ENCODE measurements at places on chromosomes 7 and 10.
A peak's percentile ranks its signal among the peaks of the same experiment; 100 is the strongest.

GRCh38 chr7:44313016-44313415 is 12.4 kb downstream of the CAMK2B start:
- no peaks in the 10 kb centered on the region for H3K36me3 ChIP-seq
- no peaks in the 10 kb centered on the region for H3K4me1 ChIP-seq
- H3K27me3 ChIP-seq = peaks cover 20% of the 10 kb centered on the region
- DNase-seq = no peak

DNA sequence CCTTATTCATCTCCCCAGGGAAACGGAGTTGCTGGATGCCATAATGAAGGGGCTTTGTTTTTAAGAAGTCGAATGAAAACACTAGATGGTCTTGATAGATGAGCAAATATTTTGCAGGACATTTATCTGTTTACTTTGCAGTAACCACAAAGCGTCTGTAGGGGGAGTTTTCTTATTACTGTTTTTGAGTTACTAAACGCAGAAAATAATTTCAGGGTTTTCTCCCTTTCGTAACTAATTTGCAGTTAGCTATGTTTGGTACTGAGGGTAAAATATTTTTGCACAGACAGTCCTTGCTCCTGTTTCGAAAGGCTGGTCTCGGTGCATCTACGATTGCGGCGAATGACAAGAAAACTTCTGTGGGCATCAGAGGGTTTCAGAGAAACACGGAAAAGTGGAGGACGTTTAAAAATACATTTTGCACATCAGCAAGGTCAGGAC is 505.6 kb upstream of the MKI67 start:
- no peak for DNase-seq
- H3K36me3 ChIP-seq = no peaks in the 10 kb centered on the region
- H3K4me1 ChIP-seq = no peaks in the 10 kb centered on the region
- H3K4me3 ChIP-seq = no peak overlapping the region
- no peak overlapping the region for H3K27ac ChIP-seq
- H3K27me3 ChIP-seq = peaks cover 14% of the 10 kb centered on the region

- no peaks in the 10 kb centered on the region for H3K27me3 ChIP-seq
- no peak overlapping the region for H3K4me3 ChIP-seq
- H3K36me3 ChIP-seq = no peaks in the 10 kb centered on the region
- no peaks in the 10 kb centered on the region for H3K4me1 ChIP-seq
- H3K27ac ChIP-seq = no peak overlapping the region
Measured at GRCh38 chr7:47631711-47632110, 49.8 kb upstream of the TNS3 start.

- H3K4me3 ChIP-seq = no peak overlapping the region
- H3K36me3 ChIP-seq = peaks cover 5% of the 10 kb centered on the region
- H3K4me1 ChIP-seq = no peaks in the 10 kb centered on the region
Measured at GRCh38 chr7:102828286-102828685, 79.5 kb downstream of the FAM185A start.

DNA sequence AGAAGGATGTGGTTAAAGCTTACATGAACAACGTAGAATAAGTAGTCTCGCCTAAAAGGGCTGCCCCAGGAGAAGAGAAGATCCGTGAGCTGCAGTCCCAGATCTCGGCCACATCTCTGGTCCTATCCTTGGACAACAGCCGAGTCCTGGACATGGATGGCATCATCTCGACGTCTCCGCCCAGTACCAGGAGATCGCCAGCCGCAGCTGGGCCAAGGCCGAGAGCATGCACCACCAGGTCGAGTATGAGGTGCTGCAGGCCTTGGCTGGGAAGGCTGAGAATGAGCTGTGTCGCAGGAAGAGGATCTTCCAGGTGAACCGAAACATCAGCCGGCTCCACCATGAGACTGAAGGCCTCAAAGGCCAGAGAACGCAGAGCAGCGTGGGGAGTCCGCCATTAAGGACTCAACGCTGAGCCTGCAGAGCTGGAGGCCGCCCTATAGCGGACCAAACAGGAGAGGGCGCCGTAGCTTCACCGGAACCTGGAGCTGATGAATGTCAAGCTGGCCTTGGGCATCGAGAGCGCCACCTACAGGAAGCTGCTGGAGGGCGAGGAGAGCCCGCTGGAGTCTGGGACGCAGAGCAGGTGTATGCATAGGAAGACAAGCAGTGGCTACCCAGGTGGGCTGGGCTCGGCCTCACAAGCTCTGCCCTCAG is 22.2 kb downstream of the LIPK start:
- no peaks in the 10 kb centered on the region for H3K27me3 ChIP-seq
- no peaks in the 10 kb centered on the region for H3K36me3 ChIP-seq
- H3K4me3 ChIP-seq = no peak overlapping the region
- DNase-seq = no peak

GRCh38 chr7:157143788-157144187 is 5.1 kb downstream of the UBE3C start:
- peak overlapping the region; percentile 9 for H3K4me3 ChIP-seq
- peaks cover 53% of the 10 kb centered on the region for H3K4me1 ChIP-seq
- peaks cover 17% of the 10 kb centered on the region for H3K36me3 ChIP-seq
- DNase-seq = no peak
- H3K27me3 ChIP-seq = no peaks in the 10 kb centered on the region

GRCh38 chr7:158532093-158532627 is 55.5 kb downstream of the PTPRN2 start:
- H3K27me3 ChIP-seq = no peaks in the 10 kb centered on the region
- H3K27ac ChIP-seq = no peak overlapping the region
- DNase-seq = no peak
- H3K36me3 ChIP-seq = no peaks in the 10 kb centered on the region

DNA sequence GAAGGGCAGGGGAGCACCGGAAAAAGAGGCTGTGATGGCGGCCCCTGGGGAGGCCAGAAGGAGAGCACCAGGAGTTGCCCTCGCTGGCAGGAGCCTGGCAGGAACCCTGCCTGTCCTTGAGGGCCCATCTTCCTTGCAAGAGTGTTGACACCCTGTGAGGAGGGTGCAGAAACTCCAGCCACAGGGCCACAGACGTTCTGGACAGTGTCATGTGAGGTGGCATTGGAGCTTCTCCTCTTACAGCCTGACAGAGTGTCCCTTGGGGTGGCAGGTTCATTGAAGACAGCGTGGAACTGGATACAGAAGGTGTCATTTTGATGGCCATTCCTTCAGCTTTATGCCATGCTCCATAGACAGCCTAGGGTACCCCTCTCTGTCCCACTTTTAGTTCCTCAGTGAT is 54.2 kb downstream of the RBM20 start:
- H3K27me3 ChIP-seq = peaks cover 37% of the 10 kb centered on the region
- H3K27ac ChIP-seq = no peak overlapping the region
- no peak for DNase-seq
- H3K4me3 ChIP-seq = no peak overlapping the region

DNA sequence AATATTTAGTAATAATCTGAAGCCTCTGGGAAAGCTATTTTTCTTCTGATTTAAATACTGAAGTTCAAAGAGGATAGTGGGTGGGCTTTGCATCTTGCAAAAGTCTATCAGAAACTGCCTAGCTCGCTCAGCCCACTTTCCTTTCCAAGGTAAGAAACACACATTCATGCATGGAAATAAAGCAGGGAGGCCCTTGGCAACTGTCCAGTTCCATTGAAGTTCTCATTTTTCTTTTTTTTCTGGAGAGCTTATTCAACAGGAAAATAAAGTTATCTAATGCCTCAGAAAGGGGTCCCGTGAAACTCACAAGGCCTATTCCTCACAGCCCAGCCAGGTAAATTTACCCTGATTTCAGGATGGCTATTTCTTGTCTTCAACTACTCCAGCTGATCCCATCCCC is 654.9 kb downstream of the KCNMA1 start:
- no peak overlapping the region for H3K27ac ChIP-seq
- no peak overlapping the region for H3K4me3 ChIP-seq
- no peaks in the 10 kb centered on the region for H3K36me3 ChIP-seq
- H3K4me1 ChIP-seq = no peaks in the 10 kb centered on the region
- DNase-seq = no peak

- no peaks in the 10 kb centered on the region for H3K36me3 ChIP-seq
- H3K27ac ChIP-seq = no peak overlapping the region
- no peaks in the 10 kb centered on the region for H3K27me3 ChIP-seq
Measured at GRCh38 chr7:143846692-143847091, 55.3 kb downstream of the TCAF1 start.

DNA sequence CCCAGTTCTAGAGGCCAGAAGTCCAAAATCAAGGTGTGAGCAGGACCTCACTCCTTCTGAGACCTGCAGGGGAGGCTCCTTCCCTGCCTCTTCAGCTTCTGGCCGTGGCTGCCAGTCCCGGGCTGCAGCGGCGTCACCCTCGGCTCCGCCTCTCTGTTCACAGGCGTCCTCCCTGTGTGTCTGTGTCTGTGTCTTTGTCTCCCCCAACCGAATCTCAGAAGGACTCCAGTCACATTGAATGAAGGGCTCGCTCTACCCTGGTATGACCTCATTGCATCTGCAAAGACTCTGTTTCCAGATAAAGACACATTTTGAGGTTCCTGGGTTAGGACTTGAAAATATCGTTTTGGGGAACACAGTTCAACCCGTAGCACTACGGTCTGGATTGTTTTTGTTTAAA is 33.1 kb upstream of the GALNT11 start:
- no peak overlapping the region for H3K27ac ChIP-seq
- H3K36me3 ChIP-seq = no peaks in the 10 kb centered on the region
- H3K4me3 ChIP-seq = no peak overlapping the region
- H3K27me3 ChIP-seq = peaks cover 65% of the 10 kb centered on the region
- peak; percentile 37 for DNase-seq

GRCh38 chr7:103987451-103987850 is 2.0 kb downstream of the RELN start:
- H3K27me3 ChIP-seq = peaks cover 45% of the 10 kb centered on the region
- peaks cover 5% of the 10 kb centered on the region for H3K4me1 ChIP-seq
- no peak for DNase-seq
- no peak overlapping the region for H3K4me3 ChIP-seq

GRCh38 chr10:96856317-96856716 is 24.2 kb downstream of the LCOR start:
- no peak overlapping the region for H3K4me3 ChIP-seq
- H3K36me3 ChIP-seq = peaks cover 30% of the 10 kb centered on the region
- no peaks in the 10 kb centered on the region for H3K27me3 ChIP-seq
- no peak for DNase-seq
- no peak overlapping the region for H3K27ac ChIP-seq

DNA sequence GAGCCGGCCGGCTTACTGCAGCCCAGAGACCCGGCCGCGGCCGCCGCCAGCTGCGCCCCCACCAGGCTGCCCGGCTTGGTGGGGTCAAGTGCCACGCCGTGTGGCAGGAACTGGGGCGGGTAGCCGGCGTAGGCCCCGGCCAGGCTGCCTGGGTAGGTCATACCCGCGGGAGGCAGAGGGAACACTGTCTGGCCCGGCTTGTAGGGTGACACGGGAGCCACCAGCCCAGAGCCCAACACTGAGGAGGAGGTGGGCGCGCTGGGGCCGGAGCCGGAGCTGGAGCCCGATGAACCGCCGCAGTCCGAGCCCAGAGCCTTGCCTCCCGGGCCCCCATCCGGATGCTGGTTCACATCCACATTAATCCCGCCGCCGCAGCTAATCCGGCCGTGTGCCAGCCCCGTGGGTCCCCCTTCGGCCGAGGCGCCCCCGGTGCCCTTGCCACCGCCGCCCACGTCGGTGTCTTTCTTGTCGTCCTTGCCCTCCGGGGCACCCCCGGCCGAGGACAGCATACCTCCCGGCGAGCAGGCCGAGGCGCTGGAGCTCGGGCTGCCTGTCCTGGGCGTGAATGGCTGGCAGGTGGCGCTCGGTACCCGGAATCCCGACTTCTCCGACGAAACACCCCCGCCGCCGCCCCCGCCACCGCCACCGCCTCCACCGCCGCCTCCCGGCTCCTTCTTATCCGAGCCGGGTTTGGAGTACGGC is 2.0 kb downstream of the ZNF503 start:
- H3K4me1 ChIP-seq = peaks cover 22% of the 10 kb centered on the region
- no peak for DNase-seq
- H3K4me3 ChIP-seq = peak overlapping the region; percentile 71
- peaks cover 48% of the 10 kb centered on the region for H3K27me3 ChIP-seq
- H3K27ac ChIP-seq = no peak overlapping the region

GRCh38 chr10:129891806-129892205 is 72.3 kb downstream of the EBF3 start:
- DNase-seq = no peak
- no peaks in the 10 kb centered on the region for H3K27me3 ChIP-seq
- H3K4me1 ChIP-seq = no peaks in the 10 kb centered on the region
- H3K27ac ChIP-seq = no peak overlapping the region
- H3K36me3 ChIP-seq = no peaks in the 10 kb centered on the region
- no peak overlapping the region for H3K4me3 ChIP-seq

- H3K36me3 ChIP-seq = no peaks in the 10 kb centered on the region
- no peaks in the 10 kb centered on the region for H3K27me3 ChIP-seq
- no peak overlapping the region for H3K4me3 ChIP-seq
- DNase-seq = no peak
Measured at GRCh38 chr10:84948644-84949043, 620.3 kb downstream of the CCSER2 start.

GRCh38 chr10:58152673-58153263 is 114.9 kb downstream of the IPMK start:
- H3K4me3 ChIP-seq = no peak overlapping the region
- no peaks in the 10 kb centered on the region for H3K36me3 ChIP-seq
- no peak for DNase-seq
- H3K27ac ChIP-seq = no peak overlapping the region
- H3K4me1 ChIP-seq = no peaks in the 10 kb centered on the region

DNA sequence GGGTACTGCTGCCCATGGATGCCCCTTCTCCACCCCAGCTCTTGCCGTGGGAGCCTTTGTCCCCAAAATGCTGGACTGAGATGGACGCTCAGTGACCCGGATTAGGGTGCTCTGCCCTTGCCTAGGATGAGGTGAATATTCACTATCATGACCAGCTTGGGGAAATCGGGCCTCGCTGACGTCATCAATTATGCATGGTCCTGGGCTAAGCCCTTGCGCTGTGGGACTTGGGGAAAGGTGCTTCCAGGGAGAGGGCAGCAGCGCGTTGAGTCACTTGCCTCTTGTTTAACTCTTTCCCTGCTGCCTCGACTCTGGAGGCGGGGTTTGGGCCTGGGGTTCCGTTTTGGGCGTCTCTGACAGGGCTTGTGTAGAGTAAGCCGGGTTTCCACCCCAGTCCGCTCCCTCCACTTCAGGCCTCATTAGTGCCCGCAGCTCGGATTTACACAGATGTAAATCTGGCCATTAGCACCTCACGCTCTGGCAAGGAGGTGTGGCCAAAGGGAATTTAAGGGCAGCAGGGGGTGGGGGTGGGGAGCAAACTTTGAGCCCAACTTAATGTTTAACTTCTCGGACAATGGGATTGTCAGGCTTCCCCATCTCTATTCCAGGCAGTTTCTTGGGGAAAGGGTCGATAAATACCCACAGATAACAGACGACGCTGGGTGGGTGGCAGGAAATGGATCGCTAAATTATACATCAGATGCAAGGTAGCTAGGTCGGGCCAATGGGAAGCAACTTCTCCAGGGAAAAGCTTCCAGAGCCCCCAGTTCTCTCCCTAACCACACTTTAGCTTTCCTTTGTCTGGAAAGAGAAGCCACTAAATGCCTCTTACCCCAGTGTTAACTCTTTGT is 51.3 kb upstream of the TCF7L2 start:
- H3K4me3 ChIP-seq = no peak overlapping the region
- H3K27ac ChIP-seq = no peak overlapping the region
- no peaks in the 10 kb centered on the region for H3K36me3 ChIP-seq
- peaks cover 15% of the 10 kb centered on the region for H3K27me3 ChIP-seq
- no peaks in the 10 kb centered on the region for H3K4me1 ChIP-seq
